Hippocampal formation (tissue), 2 donors: ENCODE measurements at places on chromosomes 2 and 18.

DNA sequence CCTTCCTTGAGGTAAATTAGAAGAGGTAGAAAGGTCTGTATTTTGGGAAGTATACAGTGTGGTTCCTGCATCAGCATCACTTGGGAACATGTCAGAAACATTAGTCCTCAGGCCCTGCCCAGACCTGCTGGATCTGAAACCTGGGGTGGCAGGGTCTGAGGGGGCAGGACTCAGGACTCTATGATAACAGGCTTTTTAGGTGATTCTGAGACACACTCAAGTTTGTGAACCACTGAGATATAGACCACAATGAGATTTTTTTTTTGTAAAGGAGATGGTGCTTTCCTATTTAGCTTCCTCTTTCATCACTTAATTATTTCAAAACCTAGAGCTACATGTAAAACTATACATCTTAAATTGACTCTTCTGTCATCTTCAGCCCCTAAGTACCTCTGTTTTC is 262.7 kb upstream of the SPOPL start:
- no peak for DNase-seq

GRCh38 chr18:6649421-6650126 is 79.9 kb upstream of the ARHGAP28 start:
- DNase-seq, result no peak

DNA sequence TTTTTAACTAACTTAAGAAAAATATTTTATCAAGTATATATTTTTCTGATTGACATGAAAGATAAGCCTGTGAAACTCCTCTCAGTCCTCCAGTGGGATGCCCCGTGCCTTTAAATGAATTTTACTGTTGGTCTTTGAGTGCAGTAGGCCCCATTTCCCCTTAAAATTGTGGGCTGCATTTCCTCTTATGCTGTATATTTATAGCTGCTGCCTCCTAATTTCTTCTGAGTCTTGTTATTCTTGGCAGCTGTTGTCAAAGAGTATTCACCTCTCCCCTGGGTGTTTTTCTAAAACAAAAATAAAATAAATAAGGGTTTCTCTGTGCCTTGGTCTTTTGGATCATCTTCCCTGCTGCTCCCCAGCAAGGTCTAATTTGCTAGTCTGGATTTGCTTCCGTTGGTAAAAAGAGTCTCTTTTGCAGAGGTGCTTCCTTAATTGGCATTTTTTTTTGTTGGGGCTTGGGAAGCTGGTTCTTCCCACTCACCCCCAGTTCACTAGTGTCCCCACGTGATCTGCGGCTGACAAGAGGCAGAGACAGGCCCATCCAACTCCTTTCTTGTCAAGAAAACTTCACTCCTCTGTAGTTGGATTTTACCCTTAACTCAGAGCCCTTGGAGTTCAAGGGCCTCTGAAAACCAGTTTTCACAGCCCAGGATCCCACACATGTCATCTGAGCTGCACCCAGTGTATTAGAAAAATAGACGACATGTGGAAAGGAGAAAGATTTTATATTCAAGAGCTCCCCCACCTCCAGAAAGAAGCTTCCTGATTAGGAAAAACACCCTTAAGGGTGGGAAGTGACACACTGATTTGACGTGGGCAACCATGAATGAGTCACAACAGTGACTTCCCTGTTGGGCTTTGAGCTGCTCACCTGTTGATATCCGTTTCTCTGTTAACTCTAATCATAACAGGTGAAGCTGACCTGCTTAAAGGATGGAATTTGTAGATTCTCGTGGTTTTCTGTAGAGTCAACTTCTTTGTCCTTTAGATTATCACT is 431.5 kb downstream of the DCDC2C start:
- DNase-seq, result no peak

DNA sequence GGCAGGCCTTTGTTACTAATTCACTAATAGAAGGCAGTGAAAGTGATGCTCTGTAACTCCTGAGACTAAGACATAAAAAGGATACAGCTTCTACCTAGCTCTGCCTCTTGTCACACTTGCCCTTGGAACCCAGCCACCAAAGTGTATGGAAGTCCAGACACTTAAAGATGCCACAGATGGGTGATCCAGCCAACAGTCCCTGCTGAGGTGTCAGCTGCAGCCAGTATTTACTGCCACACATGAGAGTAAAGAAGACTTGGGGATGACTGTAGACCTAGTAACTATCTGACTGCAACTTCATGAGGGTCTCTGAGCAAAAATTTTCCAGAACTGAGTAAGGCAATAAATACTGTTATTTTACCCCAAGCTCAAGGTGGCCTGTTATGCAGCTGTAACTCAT is 8.8 kb downstream of the IMMT start:
- no peak for DNase-seq
